ENCODE measurements at places on chromosomes 11 and 22.

DNA sequence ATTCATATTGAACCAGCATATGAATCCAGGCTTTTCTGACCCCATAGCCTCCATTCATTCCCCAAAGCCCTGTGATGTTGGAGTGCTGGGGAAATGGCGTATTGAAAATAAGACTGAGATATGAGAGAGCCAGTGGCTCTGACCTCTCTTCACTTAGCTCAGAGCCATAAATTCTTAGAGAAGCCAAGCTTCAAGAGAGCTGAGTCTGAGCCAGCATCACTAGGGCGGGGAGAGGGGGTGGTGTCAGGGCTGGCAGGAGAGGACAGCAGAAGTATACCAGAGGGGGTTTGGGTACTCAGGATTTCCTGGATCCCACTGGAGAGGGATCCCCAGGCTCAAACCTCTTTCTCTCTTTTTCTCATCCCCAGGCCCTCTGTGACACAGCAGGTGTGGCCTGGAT, 16.7 kb upstream of the MOGAT2 start:
- no peaks in the 10 kb centered on the region for H3K36me3 ChIP-seq
- H3K4me1 ChIP-seq, result no peaks in the 10 kb centered on the region
- no peak for DNase-seq
- no peaks in the 10 kb centered on the region for H3K27me3 ChIP-seq

DNA sequence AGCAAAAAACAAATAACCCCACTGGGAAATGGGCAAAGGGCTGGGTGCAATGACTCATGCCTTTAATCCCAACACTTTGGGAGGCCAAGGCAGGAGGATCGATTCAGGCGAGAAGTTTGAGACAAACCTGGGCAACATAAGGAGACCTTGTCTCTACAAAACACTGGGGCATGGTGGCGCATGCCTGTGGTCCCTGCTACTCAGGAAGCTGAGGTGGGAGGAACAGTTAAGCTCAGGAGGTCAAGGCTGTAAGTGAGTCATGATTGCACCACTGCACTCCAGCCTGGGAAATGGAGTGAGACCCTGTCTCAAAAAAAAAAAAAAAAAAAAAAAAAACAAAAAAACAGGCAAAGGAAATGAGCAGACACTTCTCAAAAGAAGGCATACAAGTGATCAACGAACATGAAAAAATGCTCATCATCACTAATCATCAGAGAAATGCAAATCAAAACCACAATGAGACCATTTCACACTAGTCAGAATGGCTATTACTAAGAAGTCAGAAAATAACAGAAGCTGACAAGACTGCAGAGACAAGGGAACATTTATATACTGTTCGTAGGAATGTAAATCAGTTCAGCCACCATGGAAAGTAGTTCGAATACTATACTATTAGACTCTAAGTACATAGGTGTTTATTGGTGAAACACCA, 48.2 kb upstream of the SMCO4 start:
- no peaks in the 10 kb centered on the region for H3K36me3 ChIP-seq
- no peaks in the 10 kb centered on the region for H3K4me1 ChIP-seq
- no peak overlapping the region for H3K4me3 ChIP-seq
- no peak for DNase-seq
- H3K27ac ChIP-seq, result no peak overlapping the region
- no peaks in the 10 kb centered on the region for H3K27me3 ChIP-seq

- no peaks in the 10 kb centered on the region for H3K36me3 ChIP-seq
- no peaks in the 10 kb centered on the region for H3K4me1 ChIP-seq
- H3K4me3 ChIP-seq, result no peak overlapping the region
- no peak for DNase-seq
- H3K27ac ChIP-seq, result no peak overlapping the region
Measured at GRCh38 chr22:17575681-17576080, 12.4 kb downstream of the SLC25A18 start.

DNA sequence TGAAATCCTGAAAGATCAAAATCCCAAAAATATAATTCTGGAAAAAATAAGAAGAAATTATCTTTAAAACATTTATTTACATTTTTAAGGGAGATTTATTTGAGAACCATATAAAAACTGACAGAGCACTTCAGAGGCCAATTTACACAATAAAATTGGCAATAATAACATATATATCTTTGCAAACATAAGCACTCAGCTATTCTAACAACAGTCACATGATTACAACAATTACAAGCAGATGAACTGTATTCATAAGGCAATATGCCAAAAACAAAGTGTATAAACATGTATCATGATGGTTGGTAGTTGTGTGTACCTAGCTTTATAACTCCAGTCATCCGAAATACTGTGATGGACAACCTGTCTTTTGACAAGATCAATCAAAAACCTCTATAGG, 17.7 kb upstream of the RASSF10 start:
- H3K36me3 ChIP-seq, result no peaks in the 10 kb centered on the region
- H3K27ac ChIP-seq, result no peak overlapping the region
- no peaks in the 10 kb centered on the region for H3K4me1 ChIP-seq
- no peak overlapping the region for H3K4me3 ChIP-seq
- DNase-seq, result no peak

GRCh38 chr22:38397189-38398085, 57.6 kb downstream of the KCNJ4 start:
- no peaks in the 10 kb centered on the region for H3K36me3 ChIP-seq
- peak overlapping the region; percentile 97 for H3K4me3 ChIP-seq
- peak overlapping the region; percentile 77 for H3K27ac ChIP-seq
- H3K27me3 ChIP-seq, result no peaks in the 10 kb centered on the region
- no peak for DNase-seq

- no peaks in the 10 kb centered on the region for H3K27me3 ChIP-seq
- H3K36me3 ChIP-seq, result peaks cover 32% of the 10 kb centered on the region
- peak; percentile 49 for DNase-seq
Measured at GRCh38 chr11:62133328-62134065, 9.7 kb downstream of the INCENP start.

- H3K4me3 ChIP-seq, result no peak overlapping the region
- no peak overlapping the region for H3K27ac ChIP-seq
- H3K4me1 ChIP-seq, result no peaks in the 10 kb centered on the region
- H3K27me3 ChIP-seq, result no peaks in the 10 kb centered on the region
Measured at GRCh38 chr11:118290923-118291322, 13.6 kb upstream of the CD3E start.

- H3K36me3 ChIP-seq, result no peaks in the 10 kb centered on the region
- H3K4me1 ChIP-seq, result no peaks in the 10 kb centered on the region
- H3K27me3 ChIP-seq, result no peaks in the 10 kb centered on the region
- DNase-seq, result no peak
Measured at GRCh38 chr11:55697817-55698216, 35.8 kb downstream of the OR4C6 start.

Data from ascending aorta (tissue), 2 donors.